Epithelial cell of prostate (primary cell): ENCODE measurements at places on chromosomes 3 and 15.

- DNase-seq, result no peak
These were observed 72.1 kb upstream of the RARB start for GRCh38 chr3:25355998-25356397.

DNA sequence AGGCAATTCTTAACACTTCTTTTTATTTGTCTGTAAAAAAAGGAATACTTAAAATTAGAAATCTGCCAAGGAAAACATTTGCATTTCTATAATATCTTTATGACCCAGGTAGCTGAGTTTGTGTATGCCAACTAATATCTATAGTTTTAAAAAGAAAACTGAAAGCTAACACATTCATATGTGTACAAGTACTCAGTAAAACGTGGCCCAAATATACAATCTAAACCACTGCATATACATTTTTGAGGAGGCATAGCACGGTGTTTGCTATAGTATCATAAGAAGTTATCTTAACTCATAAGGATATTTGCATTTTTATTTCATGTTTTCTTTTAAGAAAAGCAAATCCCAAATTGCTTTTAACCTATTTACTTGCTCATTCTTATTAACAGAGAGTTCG, 172.7 kb downstream of the ZBTB20 start:
- no peak for DNase-seq

GRCh38 chr15:74129586-74130154, 716 bp upstream of the ISLR2 start:
- no peak for DNase-seq

- DNase-seq, result no peak
These were observed 72.7 kb downstream of the RARB start for GRCh38 chr3:25500706-25501210.

GRCh38 chr3:108293858-108294257, 2.5 kb upstream of the HHLA2 start:
- no peak for DNase-seq

- DNase-seq, result no peak
These were observed 99.1 kb downstream of the SLC49A4 start for GRCh38 chr3:122893754-122894668.

DNA sequence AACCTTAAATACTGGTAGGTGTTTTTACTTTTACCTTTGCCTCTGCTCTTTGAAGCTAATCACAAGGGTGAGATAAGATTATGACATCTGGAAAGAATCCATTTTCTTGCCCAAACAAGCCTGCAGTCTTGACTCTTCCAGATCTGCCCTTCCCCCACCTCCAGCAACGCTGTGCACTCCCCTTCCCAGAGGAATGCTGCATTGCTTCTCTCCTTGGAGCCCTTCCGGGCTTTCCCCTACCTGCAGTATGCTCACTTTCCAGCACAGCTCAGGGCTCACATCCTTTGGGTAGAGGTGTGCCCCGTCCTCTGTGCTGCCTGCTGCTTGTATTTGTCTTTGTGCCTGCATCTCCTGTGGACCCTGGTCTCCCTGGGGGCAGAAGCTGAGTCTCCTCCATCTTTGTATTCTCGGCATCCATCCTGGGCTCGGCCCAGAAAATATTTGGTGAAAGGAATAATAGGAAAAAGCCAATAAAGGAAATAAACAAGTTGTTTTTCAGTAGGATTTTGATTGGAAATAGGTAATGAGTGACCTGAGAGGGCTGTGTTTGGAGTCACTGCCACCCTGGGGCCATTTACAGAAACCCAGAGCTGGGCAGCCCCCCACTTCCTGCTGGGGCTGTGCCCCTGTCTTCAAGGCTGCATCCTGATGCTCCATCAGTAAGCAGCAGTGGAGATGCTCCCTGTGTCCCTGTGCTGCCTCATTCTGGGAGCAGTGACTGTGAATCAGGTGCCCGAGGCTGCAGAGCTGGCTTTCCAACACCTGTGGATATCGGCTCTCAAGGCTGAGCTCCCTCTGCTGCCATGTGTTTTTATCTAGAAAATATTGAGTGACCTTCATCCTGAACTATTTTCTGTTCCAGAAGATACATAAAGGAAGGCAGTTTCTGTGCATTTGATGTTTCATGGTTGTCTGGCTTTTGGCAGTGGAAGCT, 117.5 kb downstream of the EEFSEC start:
- DNase-seq, result no peak

DNA sequence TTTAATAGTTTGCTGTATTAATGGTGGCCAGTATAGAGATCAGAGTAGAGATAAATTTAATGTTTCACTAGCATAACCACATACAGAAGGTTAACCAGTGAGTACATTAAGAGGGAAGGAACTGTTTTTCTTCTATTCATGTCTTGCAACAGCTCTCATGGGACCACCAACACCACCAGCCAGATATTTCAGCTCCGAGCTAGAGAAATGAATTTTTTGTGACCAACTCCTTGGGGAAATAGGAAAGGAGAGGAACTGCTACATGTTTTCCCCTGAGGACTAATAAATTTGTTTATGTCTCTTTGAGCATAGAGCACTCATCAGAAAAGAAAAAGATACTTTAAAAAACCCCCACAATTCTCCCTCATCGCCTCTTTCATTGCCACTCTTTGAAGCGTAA, 247.5 kb downstream of the MBNL1 start:
- no peak for DNase-seq

- DNase-seq, result no peak
These were observed 14.7 kb upstream of the HHATL start for GRCh38 chr3:42717306-42717705.

- DNase-seq, result no peak
These were observed 306.8 kb upstream of the ATP11B start for GRCh38 chr3:182486463-182486862.

- no peak for DNase-seq
These were observed 131.7 kb downstream of the TNIK start for GRCh38 chr3:171328419-171329082.

- DNase-seq, result no peak
These were observed 163.6 kb upstream of the NDN start for GRCh38 chr15:23850666-23851065.

- no peak for DNase-seq
These were observed 97.3 kb downstream of the DAPK2 start for GRCh38 chr15:63948971-63949370.

DNA sequence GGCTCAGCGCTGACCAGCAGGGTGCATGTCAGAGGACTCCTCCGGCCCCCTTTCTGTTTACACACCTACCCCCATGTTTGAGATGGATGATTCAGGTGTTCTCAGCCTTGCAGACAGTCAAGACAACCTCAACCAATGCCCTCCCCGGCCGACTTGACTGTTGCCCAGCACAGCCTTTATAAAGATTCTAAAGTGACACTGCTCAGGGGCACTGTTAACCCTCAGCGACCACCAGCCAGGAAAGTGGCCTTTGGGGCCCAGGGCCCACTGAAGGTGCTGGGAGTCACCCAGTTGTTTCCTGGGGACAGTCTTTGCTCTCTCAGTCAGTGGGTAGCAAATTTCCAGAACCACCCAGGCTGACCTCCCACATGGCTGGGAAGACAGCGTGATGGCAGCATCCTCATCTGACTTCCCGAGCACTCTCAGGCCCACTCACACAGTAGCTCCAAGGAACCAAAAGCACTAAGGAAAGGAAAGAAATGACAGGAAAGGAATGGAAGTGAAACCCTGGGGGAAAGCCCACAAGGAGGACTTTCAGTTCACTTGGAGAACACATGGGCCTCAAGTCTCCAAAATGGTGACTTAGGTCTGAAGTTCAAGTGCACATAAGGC, 128.4 kb downstream of the ASB7 start:
- DNase-seq, result no peak

DNA sequence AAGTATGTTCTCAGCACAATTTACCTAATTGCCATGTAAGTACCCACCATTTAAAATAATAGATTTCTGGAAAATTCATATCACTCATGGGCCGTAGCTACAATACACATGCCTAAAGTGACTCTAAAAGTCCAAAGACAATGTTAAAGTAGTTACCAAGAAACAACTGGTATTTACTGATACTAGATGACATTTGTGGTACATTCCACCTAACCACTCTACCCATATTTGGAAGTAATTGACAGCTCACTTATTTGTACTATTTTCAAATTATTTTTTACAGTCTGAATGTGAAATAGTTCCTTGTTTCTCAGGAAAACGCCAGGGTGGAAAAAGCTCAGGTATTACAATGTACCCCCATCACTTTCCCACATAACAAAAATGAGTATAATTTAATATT, 573.0 kb downstream of the MECOM start:
- DNase-seq, result no peak
